ENCODE measurements at places on chromosomes 6 and 20. TPM values are rescaled to one million over a fixed set of nuclear protein-coding genes. Genes with fewer than 3 reads are reported as not detected.
A peak's percentile ranks its signal among the peaks of the same experiment; 100 is the strongest.

Gene IRAK1BP1
- total RNA-seq, result 3.7 TPM

Gene CD24
- 60.9 TPM for total RNA-seq

Gene VNN1
- total RNA-seq, result 0.23 TPM

- DNase-seq, result peak; percentile 86
Measured at GRCh38 chr6:166624275-166624674, 2.8 kb downstream of the RPS6KA2 start.

Gene ZNF318
- 19.1 TPM for total RNA-seq

DNA sequence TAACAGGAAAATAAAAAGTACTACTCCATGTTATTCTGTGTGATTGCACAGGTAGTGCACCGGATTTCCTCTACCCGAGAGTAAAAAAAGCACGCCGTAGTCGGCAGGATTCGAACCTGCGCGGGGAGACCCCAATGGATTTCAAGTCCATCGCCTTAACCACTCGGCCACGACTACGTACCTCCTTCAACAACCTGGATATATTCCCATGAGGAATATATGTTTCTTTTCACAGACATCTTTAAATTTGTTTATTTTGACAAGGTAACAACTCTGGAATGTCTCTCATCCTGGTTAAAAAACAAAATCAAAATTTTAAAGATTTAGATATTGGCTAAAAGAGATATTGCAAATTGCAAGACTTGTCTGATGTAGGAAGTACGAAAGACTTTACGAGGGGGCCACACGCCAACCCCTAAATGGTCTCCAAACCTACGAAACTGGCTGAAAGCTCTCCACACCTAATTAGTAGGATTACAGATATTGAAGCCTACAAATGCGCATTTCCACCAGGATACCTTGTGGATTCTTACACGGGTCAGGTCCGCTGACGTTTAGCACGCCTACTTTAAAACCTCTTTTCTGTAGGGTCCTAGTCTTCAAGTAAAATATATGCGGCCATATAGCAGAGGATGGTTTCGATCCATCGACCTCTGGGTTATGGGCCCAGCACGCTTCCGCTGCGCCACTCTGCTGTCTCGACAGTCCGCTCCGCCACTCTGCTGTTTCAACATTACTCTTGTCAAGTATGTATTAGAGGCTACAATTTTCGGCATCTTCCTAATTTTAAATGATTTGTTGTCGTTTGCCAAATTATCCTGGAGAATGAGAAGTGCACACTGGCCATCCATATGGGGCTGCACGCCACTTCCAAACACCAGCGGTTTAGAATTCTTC lies 52.2 kb upstream of the BTN3A2 start:
- peak; percentile 87 for DNase-seq

Gene ASIP
- total RNA-seq, result not detected

Gene MYLK2
- not detected for total RNA-seq

Gene PDYN
- total RNA-seq, result not detected

Gene KCNG1
- not detected for total RNA-seq

DNA sequence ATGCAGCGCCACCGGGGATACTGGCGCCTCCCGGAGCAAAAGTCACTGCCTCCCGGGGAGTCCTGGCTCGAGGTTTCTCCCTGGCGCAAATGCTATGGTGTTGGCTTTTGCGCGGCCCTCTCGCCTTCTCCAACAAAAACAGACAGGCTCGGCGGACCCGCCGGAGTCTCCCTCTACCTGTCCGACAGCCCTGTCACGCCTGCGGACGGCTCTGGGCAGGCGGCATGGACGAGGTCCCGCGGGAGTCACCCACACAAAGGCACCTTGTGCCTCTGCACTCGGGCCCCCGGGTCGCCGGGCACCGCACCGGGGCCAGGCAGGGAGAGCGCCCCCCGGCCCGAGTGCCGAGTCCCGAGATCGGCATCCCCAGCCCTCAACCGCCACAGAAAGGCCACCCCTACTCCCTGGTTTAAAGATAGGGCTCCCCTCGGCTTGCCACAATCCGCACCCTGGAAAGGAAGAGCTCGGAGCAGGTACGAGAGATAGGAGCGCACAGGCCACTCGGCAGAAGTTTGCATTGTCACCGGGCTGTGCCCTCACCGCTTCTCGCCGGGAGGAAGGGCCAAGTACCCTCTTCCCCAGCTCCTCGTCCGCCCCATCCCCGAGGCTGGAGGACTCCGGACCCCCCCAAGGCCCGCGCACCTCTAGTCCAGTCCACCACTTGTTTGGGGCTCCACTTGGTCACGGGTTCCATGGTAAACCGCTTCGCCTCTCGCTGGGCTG lies 903 bp downstream of the CNKSR3 start:
- peak; percentile 87 for DNase-seq
